SK-N-SH (cell line): ENCODE measurements at places on chromosomes 5 and 9.
A peak's percentile ranks its signal among the peaks of the same experiment; 100 is the strongest.

DNA sequence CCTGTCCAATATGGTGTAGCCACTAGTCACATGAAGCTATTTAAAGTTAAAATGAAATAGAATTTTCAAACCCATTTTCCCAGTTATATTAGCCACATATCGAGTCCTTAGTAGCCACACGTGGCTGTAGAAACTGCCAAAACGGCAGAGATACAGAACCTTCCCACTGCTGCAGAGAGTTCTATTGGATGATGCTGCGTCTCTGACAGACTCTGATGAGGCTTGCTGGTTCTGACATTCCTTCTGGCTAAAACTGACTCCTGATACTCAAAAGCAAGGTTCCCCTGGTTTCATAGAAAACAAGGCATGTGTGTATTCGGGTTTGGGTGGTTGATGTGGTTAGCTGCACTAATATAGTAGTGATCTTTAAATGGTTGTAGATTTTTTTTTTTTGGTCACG lies 91.5 kb downstream of the TLE4 start:
- DNase-seq, result no peak

DNA sequence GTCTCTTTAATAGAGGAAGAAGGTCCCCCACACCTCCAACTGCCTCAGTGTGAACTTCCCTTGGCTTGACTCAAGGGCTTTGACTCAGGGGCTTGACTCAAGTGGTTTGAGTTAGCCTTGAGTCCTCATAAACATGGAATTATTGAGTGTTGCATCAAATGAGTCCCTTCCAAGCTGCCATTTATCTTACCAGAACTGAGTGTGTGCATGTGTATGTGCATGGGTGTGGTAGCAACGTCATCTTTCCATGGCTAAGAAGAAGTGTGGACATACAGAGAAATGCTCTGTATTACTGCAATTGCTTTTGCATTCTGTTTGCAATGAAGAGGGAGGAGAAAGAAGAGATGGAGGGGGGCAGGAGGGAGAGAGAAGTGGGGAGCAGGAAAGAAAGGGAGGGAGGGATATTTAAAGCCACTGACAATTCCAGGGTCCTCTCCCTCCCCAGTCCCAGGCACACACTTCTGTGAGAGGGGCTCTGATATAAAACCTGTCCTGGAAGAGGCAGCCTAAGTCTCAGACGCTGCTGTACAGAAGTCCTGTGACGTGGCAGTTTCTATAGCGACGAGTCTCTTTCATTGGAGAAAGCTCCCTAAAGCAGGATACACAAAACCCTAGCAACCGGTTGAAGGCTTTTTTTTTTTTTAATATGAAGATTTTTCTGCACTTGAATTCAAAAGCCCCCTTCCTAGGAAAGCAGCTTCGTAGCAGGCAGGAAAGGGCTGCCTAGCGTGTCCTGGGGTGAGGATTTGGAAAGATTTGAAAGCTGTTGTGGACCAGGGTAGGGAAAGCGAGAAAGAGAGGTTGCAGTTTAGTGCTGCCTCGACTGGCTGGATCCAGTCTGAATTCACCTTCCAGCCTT lies 93.3 kb upstream of the MAP1B start:
- DNase-seq, result no peak

- DNase-seq, result no peak
Observed at GRCh38 chr9:4113711-4114110, 186.2 kb downstream of the GLIS3 start.

- DNase-seq, result peak; percentile 97
Observed at GRCh38 chr9:93058355-93059010, at the start of gene SUSD3. Gene SUSD3, plus strand, starts transcription at chr9:93058701. Its CDS starts 42 bp downstream, at chr9:93058743.

DNA sequence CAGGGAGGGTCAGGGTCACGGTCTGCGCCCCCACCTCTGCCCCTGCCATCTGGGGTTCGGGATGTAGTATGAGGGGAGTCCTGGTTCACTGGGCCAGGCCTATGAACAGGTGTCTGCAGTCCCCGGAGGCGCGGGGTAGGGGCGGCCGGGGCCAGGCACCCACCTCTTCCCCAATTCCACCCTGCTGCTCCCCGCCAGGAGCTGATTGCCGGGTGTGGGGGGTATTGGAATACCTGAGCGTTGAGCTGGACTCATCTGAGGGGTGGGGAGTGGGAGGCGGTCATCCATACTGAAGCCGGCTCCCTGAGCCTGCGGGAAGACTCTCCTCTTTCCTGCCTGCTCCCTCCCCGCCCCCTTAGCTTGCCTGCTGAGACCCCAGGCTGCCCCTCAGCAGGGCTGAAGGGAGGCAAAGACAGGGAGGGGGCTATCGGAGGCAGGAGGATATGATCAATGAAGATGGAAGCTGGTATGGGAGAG lies 679 bp downstream of the SLC6A7 start:
- no peak for DNase-seq

GRCh38 chr9:136725612-136726011 lies 13.2 kb downstream of the DIPK1B start:
- no peak for DNase-seq

DNA sequence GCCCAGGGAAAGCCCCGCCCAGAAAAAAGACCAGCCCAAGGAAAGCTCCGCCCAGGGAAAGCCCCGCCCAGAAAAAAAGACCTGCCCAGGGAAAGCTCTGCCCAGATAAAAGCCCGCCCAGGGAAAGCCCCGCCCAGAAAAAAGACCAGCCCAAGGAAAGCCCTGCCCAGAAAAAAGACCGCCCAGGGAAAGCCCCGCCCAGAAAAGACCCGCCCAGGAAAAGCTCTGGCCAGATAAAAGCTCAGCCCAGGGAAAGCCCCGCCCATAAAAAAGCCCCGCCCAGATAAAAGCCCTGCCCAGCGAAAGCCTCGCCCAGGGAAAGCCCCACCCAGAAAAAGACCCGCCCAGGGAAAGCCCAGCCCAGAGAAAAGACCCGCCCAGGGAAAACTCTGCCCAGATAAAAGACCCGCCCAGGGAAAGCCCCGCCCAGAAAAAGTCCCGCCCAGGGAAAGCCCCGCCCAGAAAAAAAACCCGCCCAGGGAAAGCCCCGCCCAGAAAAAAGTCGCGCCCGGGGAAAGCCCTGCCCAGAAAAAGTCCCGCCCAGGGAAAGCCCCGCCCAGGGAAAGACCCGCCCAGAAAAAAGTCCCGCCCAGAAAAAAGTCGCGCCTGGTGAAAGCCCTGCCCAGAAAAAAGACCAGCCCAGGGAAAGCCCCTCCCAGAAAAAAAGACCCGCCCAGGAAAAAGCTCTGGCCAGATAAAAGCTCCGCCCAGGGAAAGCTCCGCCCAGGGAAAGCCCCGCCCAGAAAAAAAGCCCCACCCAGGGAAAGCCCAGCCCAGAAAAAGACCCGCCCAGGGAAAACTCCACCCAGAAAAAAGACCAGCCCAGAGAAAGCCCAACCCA lies 11.9 kb downstream of the GRIN1 start:
- peak; percentile 83 for DNase-seq

GRCh38 chr5:137332296-137332695 lies 166.8 kb downstream of the SPOCK1 start:
- DNase-seq, result no peak

- DNase-seq, result no peak
Observed at GRCh38 chr5:119651486-119651885, 22.1 kb downstream of the FAM170A start.

GRCh38 chr5:135040333-135041144 lies 6.5 kb upstream of the PITX1 start:
- peak; percentile 77 for DNase-seq

DNA sequence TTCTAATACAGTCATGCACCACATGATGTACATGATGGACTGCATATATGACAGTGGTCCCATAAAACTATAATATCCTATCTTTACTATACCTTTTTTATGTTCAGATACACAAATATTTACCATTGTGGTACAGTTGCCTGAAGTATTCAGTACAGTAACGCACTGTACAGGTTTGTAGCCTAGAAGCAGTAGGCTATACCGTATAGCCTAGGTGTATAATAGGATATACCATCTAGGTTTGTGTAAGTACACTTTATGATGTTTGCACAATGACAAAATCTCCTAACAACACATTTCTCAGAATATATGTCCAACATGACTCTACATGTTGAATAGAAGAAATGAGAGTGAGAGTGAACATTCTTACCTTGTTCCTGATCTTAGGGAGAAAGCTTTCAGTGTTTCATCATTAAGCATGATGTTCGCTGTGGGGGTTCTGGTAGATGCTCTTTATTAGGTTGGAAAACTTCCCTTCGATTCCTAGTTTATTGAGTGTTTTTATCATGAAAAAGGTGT lies 31.8 kb downstream of the AMBP start:
- no peak for DNase-seq

DNA sequence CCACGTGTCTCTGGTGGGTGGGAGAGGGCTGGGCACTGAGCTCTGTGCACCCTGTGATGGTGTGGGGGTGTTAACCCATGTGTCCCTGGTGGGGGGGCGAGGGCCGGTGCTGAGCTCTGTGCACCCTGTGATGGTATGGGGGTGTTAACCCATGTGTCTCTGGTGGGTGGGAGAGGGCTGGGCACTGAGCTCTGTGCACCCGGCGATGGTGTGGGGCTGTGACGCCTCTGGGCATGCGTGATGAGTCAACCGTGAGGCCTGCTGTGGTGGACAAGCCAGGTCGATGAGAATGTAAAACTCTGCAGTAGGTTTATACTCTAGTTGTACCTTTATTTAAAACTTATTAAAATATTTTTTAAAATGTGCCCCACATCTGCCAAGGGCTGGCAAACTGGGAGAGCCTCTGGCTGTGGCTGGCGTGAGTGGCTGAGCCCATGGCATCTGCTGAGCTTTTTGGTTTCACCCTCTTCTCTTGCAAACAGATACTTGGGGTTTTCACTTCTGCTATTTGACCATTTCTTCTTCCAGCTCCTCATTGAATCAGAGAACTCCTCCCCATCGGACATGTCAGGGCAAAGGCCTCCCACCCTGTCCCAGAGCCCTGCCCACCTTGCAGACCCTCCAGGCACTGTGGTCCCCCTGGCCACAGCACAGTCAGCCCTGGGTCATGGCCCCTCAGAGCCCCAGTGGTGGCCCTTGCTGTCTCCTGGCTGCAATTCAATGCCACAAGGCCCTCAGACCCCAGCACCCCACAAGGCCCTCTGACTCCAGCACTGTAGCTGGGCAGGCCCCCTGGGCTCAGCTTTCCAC lies 18.5 kb upstream of the EXOC3 start:
- no peak for DNase-seq

- no peak for DNase-seq
Observed at GRCh38 chr5:135116160-135116561, 82.1 kb upstream of the PITX1 start.

DNA sequence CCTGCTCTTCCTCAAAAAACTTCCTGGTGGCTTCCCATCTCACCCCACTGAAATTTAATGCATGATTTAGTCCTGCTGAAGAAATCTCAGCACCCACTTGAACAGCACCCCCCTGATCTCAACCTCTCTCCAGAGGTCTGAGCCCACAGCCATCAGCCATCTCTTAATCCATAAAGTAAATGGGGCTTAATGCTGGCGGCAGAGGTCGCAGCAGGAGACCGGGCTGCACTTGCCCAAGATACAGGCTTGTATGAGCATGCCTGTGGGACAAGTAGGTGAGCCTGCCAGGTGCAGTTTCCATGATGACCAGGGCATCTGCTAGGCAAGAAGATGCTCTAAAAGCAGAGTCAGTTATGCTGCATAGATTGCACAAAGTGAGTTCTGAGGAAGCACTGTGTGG lies 52.4 kb upstream of the CTXN3 start:
- no peak for DNase-seq

- DNase-seq, result no peak
Observed at GRCh38 chr9:82081496-82081895, 92.9 kb downstream of the SPATA31D1 start.

GRCh38 chr9:101026824-101027223 lies 1.7 kb upstream of the PLPPR1 start:
- DNase-seq, result no peak

GRCh38 chr5:89948977-89949376 lies 460.6 kb downstream of the CETN3 start:
- no peak for DNase-seq

GRCh38 chr9:31824860-31825259 lies 559.6 kb upstream of the ACO1 start:
- no peak for DNase-seq

GRCh38 chr5:7825630-7826029 lies 25.3 kb downstream of the CFAP90 start:
- no peak for DNase-seq

DNA sequence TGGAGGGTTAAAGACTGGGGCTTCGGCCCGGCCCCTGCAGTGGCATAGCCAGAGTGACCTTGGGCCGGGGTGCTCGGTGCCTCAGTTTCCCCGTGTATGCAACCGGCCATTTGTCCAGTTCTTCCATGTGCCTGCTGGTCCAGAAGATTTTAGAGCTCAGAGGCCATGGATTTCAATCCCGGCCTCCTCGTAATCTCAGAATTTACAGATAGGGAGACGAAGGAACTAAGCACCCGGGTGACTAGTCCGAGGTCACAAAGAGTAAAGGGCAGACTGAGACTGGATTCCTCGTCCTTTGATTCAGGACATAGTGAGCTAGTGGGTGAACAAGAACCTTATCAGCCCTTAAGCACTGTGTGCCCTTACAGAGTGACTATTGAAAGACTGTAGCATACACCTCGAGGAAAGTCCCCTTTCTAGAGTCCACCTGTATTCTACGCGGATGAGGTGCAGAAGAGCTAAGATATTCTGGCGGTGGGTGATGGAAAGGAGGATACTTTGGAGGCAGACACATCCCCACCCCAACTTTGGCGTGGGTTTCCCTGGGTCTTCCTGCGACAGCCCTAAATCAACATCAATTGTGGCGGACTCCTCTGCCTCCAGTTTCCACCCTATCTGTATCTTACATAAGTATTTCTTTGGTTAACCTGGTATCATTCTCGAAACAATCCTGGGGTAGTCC lies 597 bp downstream of the SLC31A1 start:
- DNase-seq, result peak; percentile 22

DNA sequence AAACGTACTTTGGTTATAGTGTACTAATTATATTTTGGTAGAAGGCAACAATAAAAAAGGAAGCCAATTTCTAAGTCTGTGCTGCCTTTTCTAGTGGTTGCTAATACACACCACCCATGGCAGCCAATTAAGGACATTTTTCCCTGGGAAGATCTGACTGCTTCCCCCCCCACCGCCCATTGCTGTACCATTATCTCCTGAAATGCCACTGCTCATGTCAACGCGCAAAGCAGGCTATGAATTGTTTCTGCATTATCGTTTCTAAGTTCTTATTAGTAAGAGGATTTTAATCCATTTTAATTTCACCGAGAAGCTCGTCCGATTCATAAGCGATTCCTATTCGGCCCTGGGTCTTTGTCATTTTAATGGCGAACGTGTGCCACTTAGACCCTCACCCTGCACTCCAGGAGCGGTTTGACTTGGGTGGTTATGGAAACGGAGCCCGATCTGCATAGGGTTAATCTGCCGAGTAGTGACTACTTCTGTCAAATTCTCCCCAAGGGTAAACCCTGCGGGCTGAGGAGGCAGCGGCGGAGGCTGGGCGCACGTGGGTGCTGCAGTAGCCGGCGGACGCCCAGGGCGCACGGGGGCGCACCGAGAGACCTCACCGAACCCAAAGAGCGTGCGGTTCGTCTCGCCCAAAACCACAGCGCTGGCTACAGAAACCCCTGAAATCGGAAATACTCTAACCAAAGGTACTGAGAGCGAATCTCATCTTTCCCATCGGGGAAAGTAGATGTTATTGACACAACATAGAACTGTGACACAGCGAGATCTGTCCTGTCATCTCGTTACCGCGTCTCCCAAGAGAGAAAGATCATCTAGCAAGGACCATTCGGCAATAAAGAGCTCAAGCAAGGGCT lies 55.8 kb upstream of the SHC3 start:
- DNase-seq, result peak; percentile 72
